ENCODE measurements at places on chromosomes 7 and 10.

DNA sequence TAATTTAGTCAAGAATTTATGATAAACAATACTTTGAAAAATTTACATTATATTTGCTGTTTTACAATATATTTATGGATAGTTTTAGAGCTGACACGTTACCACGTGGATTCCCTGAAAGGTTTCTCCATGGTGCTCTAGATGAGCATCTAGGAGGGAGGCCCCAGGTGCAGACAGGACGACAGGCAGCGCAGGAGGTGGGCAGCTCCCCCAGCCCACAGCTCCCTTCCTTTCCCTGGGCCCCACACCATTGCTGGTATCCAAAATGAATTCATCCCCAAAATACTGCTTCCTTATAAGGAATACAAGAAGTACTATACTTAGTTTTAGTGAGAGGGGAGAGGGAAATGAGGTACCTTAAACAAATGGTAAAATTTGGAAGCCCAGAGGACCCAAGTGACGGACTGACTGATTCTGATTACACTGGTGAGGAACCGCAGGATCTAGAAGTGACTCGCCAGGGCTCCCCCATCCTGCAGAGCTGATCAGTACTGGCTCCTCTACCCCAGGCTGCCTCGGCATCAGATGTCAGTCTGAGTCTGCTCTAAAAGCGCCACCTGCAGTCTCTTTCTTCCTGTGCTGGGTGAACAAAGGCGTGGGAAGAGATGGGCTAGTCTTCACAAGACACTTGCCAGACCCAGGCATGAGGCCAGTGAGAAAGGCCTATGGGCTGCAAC lies 89.2 kb downstream of the DLG5 start:
- DNase-seq = no peak

GRCh38 chr10:99343262-99343661 lies 14.1 kb downstream of the CNNM1 start:
- no peak for DNase-seq

DNA sequence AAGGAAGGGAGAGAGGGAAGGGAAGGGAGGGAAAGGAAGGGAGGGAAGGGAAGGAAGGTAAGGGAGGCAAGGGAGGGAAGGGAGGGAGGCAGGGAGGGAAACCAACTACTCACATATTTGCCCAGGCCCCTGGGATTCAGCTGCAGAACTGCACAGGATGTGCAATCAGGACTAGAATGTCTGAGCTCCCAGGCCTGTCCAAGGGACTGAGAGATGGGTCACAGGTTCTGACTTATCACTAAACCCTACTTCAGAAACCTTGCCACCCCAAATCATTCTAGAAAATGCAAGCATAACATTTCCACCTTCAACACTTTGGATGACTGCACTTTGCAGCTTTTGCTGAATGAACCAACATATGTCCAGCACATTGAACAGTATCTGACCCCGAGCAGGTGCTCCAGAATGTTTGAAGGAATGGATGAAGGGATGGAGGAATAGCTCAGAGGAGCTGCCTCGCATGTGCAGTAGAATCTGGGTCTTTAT lies 245.3 kb downstream of the KCNMA1 start:
- no peak for DNase-seq

- no peak for DNase-seq
Measured at GRCh38 chr10:48792121-48792520, 107.4 kb downstream of the WDFY4 start.

GRCh38 chr10:24097751-24098207 lies 111.2 kb upstream of the KIAA1217 start:
- DNase-seq = no peak

DNA sequence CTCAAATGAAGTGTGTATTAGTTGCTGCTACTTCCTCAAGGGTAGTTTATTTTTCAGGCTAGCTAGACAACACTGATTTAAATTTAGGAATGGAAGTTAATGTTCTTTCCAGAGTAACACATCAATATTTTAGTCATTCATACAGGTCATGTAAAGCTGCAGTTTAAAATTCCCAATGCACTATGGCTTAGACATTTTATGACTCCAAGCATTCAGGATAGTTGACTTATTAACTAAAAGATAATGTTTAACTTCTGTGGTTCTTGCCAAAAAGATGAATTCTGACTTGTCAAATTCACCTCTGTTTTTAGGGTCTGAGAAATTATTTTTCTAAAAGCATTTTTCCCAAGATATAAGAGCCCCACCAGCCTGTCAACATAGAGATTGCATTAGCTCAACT lies 131.9 kb downstream of the TFPI2 start:
- no peak for DNase-seq

DNA sequence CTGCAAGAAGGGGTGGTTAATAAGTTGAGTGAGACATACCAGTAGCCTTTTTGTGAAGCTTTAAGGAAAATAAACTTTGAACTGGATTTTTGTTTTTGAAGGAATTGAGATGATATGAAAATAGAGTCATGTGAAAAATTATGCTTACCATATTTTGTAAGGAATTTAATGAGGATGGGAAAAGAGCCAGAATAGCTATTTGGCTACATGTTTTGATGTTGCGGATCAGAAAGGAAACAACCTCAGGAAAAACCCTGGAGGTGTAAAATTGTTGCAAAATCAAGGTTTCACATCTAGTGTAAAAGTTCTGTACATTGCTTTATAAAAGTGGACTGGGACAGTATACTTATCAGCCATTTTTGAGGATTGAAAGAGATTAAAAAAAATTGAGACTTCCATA lies 15.0 kb downstream of the TBC1D12 start:
- DNase-seq = no peak

DNA sequence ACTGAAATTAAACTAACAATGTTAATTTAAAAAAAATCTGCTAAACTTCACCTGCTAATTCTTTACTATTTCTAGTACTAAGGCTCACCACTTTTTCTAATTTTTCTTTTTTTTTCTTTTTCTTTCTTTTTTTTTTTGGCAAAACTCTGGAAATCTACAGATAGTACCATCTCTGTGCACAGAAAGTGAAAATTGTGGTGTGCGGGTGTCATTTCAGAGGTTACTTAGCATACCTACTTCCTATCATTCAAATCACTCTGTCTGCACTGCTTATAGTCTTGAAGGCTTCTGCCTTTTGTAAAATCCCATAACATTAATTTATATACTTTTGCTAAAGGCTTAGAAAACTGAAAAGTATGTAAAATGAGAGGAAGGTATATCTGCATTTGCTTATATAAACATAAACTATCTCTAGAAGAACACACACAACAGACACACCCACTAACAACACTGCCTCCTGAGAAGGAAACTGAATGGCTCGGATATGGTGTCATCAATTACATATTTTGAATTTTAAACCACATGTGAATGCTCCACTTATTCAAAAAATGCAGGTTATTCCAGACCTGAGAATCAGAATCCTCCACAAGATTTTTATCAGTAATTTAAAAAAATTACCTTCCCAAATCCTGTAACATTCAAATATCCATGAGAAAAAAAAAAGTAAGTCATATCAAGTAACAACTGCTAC lies 229.5 kb downstream of the PARD3 start:
- DNase-seq = no peak

DNA sequence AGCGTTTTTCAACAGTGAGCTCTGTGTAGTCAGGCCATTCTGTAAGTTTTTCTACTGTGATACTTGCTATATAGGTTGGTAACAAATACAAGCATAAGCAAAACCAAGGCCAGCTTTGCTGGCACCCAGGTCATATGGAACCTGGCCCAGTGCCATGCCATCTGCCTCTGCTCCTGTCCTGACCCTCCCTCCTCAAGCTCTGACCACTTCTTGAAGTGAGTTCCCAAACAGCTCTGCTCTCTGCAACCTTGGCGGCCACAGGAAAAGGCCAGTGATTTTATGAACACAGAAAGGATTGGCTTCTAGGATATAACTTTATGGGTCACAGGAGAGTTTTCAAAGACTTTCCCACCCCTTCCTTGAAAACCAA lies 12.8 kb downstream of the NOD1 start:
- DNase-seq = peak; percentile 15

- DNase-seq = no peak
Measured at GRCh38 chr10:26969145-26969926, 108.6 kb upstream of the ABI1 start.

GRCh38 chr10:59913547-59914237 lies 7.3 kb upstream of the CCDC6 start:
- DNase-seq = no peak

DNA sequence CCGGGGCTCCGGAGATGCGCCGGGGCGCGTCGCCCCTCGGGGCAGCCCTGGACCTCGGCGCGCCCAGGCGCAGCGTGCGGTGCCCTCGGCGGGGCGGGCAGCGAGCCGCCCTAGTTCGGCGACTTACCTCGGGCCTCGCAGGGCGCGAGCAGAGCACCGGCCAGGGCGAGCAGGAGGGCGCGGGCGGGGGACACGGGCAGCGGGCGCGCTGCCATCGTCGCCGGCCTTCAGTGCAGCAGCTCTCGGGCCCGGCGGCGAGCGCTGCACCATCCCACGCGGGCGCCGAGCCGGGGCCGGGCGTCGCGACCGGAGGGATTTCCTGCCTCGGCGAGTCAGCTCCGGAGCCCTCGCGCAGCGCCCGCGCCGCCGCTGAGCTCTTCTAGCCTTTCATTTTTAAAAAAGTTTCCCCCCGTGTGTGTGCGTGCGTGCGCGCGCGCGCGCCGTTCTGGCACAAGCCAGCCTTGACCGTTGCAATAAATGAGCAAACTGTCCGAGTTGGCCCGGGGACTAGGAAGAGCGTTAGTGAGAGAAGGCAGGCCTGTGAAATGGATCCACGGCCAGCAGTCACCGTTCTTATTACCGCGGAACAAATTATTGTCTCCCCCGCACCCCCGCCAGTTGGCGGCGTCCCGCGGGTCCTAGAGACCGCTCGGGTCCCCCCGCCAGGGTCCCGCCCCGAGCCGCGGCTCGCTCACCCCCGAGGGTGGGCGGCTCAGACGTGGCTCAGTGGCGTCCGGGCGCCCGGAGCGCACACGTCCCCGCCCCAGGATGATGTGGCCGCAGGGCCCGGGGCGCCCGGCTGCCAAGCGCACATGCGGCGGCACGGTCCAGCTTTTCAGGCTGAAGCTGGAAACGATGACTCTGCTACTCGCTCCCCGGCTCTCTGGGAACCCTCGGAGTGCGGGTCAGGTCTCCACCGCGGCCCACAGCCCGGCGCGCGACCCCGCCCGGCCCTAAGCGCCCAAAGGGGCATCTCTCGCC lies at the start of gene ADAM12:
ADAM12 (minus strand) TSS at position 547 of the 981 bp plus-strand sequence; CDS start at position 215, 332 bp downstream.
- DNase-seq = no peak

GRCh38 chr7:133696056-133696455 lies 431.1 kb upstream of the LRGUK start:
- DNase-seq = peak; percentile 4

GRCh38 chr7:107966711-107967110 lies 36.2 kb downstream of the LAMB1 start:
- peak; percentile 87 for DNase-seq
